NCI-H748 treated with DMSO at 0.1 percent for 48 hours (cell line): ENCODE measurements at places on chromosomes 5 and 9.

DNA sequence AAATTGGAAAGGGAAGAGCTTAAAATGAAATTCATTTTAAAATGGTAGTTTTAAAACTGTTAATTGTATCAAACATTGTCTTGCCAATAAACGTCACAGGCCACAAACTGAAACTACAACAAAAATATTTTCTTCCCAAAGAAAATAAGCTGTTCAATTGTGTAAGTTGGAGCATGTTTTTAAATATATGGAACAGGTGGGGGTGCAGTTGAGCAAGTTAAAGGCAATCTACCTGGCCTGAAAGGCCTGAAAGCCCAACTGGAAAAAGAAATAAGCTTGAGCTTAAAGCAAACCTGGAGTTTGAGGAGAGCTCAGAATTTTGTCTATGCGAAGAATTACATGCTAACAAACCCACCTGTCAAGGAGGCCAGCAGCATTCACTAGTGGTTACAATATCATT, 439.5 kb downstream of the ACTL7B start:
- no peak for DNase-seq

- no peak for DNase-seq
These were observed 815.8 kb downstream of the BRINP1 start for GRCh38 chr9:118553465-118553864.

- DNase-seq = no peak
These were observed 92.1 kb upstream of the TAF11L2 start for GRCh38 chr5:17405976-17406375.

DNA sequence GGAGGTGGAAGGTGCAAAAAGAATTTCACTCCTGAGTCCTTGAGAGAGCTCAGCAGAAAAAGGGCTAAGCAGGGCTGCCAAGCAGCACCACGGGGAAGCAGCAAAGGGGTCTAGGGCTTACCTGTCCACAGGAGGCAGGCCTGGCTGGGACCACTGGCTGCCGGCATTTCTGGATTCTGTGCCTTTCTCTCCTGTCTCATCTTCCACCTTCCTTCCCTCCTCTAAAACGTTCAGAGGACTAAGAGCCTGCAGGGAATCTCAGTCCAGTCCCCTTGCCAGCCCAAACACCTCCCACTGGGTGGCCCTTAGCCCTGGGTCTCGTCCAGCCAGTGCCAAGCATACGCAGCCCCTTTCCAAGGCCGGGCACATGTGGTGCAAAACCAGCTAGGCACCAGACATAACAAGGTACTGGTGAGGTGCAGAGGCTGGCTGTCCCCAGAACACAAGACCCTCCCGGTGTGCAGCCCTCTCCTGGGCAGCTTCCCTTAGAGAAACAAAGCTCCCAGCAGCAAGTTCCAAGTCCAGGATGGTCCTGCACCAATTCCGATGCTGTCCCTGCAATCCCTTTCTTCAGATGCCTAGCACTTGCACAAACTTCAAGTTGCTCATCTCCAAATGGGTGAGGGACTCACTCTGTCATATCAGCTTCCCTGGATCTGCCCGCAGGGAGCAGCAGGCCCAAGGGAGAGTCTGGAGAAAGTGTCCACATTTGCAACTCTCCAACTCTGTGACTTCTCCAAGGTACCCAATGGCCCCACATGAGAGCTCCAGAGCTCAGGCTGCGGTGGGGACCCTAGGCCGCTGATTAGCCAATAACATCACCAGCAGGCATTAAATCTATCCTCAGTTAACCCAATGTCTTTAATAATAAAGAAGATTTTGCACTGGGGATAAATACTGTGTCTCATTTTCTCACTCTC, 126.3 kb downstream of the C5orf15 start:
- DNase-seq = no peak

DNA sequence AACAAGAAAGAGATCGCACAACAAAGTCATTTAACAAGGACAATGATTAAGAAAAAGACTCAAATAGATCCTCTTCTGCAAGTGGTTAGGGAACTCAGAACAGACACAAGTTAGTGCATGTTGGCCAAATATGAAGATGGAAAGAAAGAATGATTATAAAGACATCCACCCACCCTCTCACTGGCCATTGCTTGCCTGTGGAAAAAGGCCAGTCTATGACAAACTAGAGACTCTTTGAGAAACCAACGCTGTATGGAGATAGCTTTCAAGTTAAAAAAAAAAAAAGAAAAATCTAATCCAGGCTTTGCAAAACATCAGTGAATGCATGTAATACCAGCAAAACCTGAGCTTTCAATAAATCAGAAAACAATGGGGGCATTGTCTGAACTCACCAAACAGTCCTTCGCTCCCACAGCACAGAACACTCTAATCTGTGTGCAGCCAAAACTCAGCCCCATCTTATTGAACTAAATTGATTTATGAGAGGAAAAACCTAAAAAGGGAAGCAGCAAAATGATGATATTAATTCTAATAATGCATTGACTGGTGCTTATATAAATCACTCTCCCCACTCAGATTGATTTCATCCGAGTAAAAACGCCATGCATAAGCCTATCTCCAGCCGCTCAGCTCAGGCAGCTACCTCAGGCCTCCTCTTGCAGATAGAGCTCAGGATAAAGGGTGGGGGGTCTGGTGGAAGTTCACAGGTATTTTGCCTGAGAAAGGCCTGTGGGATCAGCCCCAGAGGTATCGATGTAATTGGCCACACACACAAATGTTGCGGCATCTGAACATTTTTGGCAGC, 547.1 kb downstream of the CCDC171 start:
- no peak for DNase-seq

- no peak for DNase-seq
These were observed 1.2 kb upstream of the GALNT10 start for GRCh38 chr5:154189256-154189818.

GRCh38 chr5:74199005-74199404, 441.5 kb downstream of the ENC1 start:
- no peak for DNase-seq

- DNase-seq = no peak
These were observed 142.8 kb downstream of the TMEM38B start for GRCh38 chr9:105836936-105837660.
